Caco-2 (cell line): ENCODE measurements at places on chromosomes 2 and 18.

GRCh38 chr2:217617616-217618022 lies 385.2 kb downstream of the TNS1 start:
- no peak for DNase-seq

- no peak for DNase-seq
Observed at GRCh38 chr2:227785293-227785692, 28.3 kb upstream of the CCL20 start.

- DNase-seq = no peak
Observed at GRCh38 chr2:170122883-170123547, 54.9 kb upstream of the MYO3B start.

DNA sequence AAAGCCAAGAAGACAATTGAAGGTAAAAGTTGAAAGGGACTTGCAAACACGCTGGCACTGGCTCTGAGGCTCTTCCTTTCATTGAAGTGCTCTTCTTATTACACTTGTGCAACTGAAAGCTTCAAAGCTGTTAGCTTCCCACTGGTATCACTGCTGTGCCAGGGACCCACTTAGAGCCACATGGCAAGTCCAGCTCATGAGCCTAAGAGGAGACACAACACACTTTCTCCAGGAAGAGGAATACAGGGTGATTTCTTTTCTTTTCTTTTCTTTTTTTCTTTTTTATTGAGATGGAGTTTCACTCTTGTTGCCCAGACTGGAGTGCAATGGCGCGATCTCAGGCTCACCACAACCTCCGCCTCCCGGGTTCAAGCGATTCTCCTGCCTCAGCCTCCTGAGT lies 218.2 kb downstream of the ATAD2B start:
- no peak for DNase-seq

DNA sequence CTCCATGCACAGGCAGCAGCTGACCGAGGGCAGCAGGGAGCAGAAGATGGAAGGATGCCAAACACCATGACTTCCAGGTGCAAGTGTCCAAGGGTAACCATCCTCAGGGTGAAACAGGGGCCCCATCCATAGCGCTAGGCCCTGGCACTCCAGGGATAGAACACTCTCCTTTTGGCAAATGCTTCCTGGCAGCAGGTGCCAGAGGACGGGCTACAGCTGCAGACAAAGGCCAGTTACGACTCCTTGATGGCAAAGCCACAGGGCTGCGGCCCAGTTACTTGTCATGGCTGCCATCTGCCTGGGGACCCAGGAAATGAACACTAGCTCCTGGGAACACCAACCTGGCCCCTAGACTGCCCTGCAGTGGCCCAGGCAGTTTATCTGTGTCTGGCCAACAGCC lies 178.8 kb downstream of the TMEM163 start:
- DNase-seq = no peak

GRCh38 chr2:9333591-9334171 lies 89.6 kb downstream of the ITGB1BP1 start:
- peak; percentile 69 for DNase-seq

GRCh38 chr2:203972066-203972465 lies 35.5 kb downstream of the ICOS start:
- DNase-seq = no peak

DNA sequence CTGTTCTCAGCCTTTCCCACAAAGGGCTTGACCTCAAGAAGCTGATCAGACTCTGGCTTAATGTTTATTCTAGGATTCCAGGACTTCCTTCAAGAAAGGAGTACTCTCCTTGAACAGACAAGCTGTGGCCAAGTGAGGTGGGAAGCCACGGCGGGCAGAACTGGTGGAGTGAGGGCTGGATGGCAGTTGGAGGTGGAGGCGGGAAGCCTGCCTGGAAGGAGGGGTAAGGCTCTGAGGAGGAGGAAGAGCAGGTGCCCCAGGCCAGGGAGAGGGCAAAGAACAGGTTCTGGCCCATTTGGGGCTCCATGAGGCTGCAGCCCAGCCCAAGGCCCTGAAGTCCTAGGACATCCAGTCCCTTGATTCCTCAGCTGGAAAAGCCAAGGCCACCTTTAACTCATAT lies 143.9 kb downstream of the CYP26B1 start:
- DNase-seq = no peak

DNA sequence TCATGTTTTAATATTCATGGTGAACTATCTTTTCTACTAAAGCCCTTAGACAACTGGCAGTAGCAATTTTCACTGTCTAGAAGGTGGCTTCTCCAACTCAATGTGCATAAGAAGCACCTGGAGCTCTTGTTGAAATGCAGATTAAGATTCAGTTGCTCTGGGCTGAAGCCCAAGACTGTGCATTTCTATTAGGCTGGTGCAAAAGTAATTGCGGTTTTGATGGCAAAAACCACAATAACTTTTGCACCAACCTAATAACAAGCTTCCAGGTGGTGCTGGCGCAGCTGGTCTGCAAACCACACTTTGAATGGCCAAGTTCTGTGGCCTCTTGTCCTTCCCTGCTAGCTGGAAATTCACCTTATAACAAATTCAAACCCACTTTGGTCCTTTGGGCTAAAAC lies 26.7 kb upstream of the VPS54 start:
- no peak for DNase-seq

DNA sequence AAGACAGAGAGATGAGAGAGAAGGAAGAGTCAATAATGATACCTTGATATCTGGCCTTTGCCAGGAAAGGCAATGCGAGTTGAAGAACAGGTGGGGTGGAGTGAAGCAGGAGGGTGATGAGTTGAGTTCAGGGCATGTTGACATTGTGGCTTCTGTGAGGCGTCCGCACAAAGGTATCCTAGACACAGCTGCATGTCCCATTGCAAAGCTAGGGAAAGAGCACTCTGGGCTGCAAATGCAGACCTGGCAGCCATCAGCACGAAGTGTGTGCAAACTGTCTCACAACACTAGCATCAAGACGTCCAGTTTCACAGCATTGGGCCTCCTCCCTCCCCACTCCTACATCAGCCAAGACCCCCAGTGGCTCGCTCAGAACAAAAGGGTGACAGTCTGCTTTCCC lies 36.1 kb downstream of the TEX51 start:
- DNase-seq = no peak
